Mesothelial cell of epicardium (in vitro differentiated cells): ENCODE measurements at places on chromosomes 4 and X.

DNA sequence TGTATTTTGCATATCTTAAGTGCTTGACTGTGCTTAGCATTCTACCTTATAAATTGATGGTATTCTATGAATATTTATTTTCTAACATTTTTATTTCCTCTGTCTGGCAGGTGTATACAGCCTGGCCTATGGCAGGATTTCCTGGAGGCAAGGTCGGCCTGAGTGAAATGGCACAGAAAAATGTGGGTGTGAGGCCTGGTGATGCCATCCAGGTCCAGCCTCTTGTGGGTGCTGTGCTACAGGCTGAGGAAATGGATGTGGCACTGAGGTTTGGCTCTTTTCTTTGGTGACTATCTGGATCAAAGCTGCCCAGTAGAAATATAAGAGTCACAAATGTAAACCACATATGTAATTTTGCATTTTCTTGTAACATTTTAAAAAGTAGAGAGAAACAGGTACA is 6.5 kb upstream of the NUDT6 start:
- H3K4me3 ChIP-seq, result no peak overlapping the region
- H3K27ac ChIP-seq, result no peak overlapping the region
- no peak for DNase-seq

GRCh38 chrX:44785652-44786051 is 58.2 kb upstream of the DUSP21 start:
- no peaks in the 10 kb centered on the region for H3K27me3 ChIP-seq
- no peak for DNase-seq
- H3K4me3 ChIP-seq, result no peak overlapping the region
- H3K27ac ChIP-seq, result no peak overlapping the region
- H3K36me3 ChIP-seq, result no peaks in the 10 kb centered on the region

DNA sequence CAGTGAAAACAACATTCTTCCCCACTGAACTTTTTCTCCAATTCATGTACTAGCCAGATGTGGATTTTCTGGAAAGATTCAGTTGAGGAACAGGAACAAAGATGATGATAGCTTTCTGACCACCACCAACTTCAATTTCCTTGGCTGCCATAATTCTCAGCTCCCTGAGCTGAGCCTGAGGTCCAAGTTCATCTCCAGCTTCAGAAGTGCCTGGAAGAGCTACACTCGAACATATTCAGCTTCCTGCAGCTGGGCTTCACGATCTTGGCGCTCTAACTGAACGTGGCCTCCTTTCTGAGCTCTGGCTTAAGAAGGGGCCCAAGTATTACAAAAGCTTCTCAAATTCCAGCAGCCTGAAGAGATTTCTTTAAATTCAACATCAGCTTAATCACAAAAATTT is 83.9 kb downstream of the QDPR start:
- H3K36me3 ChIP-seq, result no peaks in the 10 kb centered on the region
- DNase-seq, result no peak
- no peaks in the 10 kb centered on the region for H3K4me1 ChIP-seq
- no peak overlapping the region for H3K27ac ChIP-seq
- H3K4me3 ChIP-seq, result no peak overlapping the region

DNA sequence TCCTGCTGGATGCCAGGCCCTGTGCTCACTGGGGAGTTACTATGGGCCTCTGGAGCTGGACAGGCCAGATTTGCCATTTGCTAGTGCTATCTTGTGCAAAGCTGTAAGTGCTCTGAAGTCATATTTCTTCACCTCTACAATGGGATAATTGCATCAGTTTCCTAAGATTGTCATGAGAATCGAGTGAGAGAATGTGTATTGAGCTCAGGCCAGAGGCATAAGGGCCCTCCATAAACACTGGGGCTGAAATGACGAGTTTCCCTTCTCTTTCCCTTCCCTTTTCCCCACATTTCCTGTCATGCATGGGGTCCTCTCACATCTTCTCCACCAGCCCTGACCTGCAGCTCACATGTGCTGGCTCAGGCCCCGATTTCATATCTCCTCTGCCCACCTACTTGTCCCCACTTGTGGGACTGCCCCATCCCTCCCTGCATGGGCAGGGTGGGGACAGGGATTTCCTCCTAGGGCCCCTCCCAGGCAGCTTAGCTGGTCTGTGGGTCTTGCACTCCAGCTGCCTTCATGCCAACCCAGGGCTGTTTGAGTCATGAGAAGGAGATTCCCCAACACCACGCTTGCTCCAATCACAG is 358.8 kb downstream of the MID1IP1 start:
- H3K27me3 ChIP-seq, result peaks cover 14% of the 10 kb centered on the region
- no peak for DNase-seq
- no peak overlapping the region for H3K27ac ChIP-seq

DNA sequence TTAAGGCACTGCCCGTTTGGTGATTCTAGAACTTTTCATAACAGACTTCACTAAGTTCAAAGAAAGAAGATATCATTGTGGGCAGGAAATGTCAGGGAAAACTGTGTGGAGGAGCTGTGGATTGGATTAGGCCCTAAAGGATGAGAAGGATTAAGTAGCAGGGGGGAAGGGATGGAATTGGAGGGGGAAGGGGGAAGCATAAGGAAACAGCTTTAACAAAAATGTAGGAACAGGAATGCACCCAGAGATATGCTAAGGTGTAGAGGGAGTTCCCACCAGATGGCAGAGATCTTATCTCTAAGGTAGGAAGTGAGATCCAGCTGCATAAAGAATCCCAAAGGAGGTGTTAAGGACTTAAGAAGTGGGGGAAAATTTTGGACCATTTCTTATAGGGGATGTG is 114.5 kb downstream of the LARP7 start:
- H3K27ac ChIP-seq, result peak overlapping the region; percentile 30
- peaks cover 25% of the 10 kb centered on the region for H3K4me1 ChIP-seq
- H3K36me3 ChIP-seq, result no peaks in the 10 kb centered on the region
- DNase-seq, result no peak
- no peaks in the 10 kb centered on the region for H3K27me3 ChIP-seq
